ENCODE measurements at places on chromosomes 2 and 18. TPM values are rescaled to one million over a fixed set of nuclear protein-coding genes. Genes with fewer than 3 reads are reported as not detected.

DNA sequence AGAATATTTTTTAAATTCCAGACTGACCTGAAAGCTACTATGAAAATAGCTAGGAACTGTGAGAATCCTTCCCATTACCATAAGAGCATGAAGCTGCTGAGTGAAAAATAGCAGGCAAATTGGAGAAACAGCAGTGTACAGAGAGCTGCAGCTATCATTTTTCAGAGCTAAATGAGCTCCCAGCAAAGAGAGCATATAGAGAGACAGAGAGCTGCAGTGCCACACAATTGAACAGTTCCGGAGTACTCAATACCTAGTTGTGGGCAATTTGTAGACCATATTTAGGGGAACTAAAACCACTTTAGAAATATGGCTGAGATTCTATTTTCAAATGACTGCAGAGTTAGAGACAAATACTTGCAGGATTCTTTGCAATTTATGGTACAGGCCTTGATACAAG lies 645.3 kb downstream of the STK39 start:
- DNase-seq, result no peak

DNA sequence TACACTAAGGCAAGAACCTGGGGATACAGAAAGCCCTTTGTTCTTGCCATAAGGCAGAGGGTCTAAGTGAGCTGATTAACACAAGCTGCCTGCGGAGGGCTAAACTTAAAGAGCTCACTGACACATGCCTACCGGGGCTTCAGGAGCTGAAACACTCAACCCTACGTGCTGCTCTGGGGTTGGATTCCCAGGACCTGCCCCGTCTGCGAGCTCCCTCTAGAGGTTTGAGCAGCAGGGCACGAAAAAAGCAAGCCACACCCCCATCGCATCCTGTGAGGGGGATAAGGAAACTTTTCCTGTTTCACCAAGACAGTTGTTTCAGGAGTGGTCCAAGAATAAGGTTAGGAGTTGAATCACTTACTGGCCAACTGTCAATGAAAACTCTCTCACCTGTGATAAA lies 562.1 kb downstream of the TMX3 start:
- no peak for DNase-seq

- DNase-seq, result no peak
Measured at GRCh38 chr18:25341831-25342230, 10.1 kb downstream of the ZNF521 start.

- DNase-seq, result no peak
Measured at GRCh38 chr2:153005071-153005730, 286.8 kb downstream of the ARL6IP6 start.

GRCh38 chr18:33821503-33821902 lies 243.5 kb downstream of the ASXL3 start:
- no peak for DNase-seq

- no peak for DNase-seq
Measured at GRCh38 chr2:196415384-196415783, 224.1 kb upstream of the CCDC150 start.

DNA sequence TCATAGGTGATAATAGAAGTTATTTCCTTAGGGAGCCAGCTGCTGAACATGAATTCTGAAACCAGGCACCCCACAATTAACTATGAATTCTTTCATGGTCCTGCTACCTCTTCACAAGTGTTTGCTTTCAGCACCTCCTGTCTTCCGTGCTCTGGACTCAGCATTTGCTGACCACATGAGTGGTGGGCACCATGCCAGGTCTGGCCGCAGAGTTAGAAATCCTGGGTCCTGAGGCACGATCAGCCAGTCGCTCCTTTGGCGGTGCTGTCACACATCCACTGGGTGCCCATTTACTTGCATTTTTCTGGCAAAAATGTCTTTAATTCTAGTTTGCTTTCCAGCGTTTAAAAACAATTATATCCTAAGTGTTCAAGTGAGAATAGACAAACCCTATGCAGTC lies 196.4 kb upstream of the PXDN start:
- DNase-seq, result peak; percentile 87

- DNase-seq, result no peak
Measured at GRCh38 chr2:71597756-71598155, 144.4 kb downstream of the DYSF start.

DNA sequence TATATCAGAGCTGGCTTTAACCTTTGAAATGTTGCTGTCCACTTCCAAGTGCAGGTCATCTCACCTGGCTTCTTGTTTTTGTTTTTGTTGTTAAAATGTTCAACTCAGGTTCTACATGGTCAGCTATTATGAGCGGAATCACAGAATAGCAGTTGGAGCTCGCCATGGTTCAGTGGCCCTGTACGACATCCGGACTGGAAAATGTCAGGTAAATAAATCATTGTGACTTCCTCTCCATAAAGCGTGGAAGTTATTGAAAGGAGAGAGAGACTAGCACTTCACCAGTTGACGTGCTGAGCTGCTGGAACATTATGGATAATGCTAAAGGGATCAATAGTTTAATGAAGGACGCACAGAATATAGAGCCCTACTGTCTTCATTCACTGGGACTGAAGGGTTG lies 184.6 kb upstream of the BOD1L2 start:
- DNase-seq, result no peak

GRCh38 chr2:135797497-135798274 lies 39.3 kb downstream of the LCT start:
- DNase-seq, result peak; percentile 84

Gene IL37
- not detected for polyA plus RNA-seq

Gene GPR35
- polyA plus RNA-seq, result 1.2 TPM

Gene IL36A
- polyA plus RNA-seq, result not detected

Gene FER1L5
- 0.02 TPM for polyA plus RNA-seq

Gene UNC80
- 1.3 TPM for polyA plus RNA-seq

Gene BCL2
- polyA plus RNA-seq, result 1.2 TPM

Gene KCNK3
- 0.16 TPM for polyA plus RNA-seq

Gene CYP1B1
- 0.20 TPM for polyA plus RNA-seq

Measured in SK-N-SH (cell line).